Stimulated activated CD8-positive, alpha-beta memory T cell treated with anti-CD3 and anti-CD28 coated beads, Interleukin-4, amount 100 ng/mL, for 4 hours (primary cell): ENCODE measurements at places on chromosomes 6 and 20.

GRCh38 chr6:169371344-169372127, 117.9 kb upstream of the THBS2 start:
- DNase-seq, result no peak

DNA sequence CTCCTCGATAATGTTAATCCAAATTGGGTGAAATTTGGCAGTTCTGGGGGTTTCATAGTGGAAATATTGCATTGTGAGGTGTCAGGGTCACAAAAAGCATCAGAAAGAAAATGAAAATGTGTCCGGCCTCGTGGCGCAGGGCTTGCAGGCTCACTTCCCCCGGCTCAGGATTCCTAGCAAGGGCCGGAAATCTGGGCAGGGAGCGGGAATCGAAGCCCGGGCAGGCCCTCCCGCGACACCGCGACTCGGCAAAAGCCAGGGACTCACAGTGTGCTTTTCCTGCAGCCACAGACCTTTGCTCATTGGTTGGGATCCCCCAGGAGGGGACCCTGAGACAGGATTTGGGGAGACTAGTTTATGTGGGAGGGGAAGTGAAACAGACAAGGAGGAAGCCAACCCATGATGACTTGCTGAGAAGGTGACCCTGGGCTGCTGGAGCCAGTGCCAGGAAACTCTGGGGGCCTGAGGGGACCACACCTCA, 847 bp upstream of the CD93 start:
- no peak for DNase-seq

DNA sequence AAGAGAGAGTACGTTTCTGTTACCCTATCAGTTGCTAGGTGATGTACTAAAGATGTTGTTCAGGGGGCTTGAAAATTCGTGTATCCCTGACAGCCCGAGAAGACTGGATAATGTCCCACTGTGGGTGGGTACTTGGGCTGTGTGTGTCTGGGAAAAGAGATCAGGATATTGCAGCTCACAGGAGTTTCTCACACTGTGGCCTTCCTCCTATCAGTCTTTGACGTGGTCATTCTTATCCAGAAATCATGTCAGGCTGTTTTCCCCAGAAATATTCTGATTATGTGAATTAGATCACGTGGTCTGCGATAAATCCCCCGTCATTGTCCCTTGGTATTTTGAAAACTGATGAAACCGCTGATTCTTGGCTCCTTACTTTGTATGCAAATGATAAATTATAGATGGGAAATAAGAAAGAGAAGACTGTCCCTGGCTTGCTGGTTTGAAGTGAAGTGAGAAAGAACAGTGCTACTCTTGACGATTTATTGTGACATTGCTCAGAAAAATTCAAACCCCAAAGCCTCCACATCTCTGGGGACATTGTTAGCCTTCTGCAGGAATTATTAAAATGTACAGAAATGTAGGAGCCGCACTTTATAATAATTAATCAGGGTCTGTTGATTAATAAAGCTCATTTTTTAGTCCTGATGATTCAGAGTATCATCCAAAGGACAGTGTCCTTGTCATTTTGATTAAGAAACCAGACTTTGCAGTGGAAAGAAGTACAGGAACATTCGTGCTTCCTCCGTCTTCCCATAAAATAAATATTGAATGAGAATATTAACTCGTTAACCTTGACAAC, 167.5 kb upstream of the TSHZ2 start:
- no peak for DNase-seq

DNA sequence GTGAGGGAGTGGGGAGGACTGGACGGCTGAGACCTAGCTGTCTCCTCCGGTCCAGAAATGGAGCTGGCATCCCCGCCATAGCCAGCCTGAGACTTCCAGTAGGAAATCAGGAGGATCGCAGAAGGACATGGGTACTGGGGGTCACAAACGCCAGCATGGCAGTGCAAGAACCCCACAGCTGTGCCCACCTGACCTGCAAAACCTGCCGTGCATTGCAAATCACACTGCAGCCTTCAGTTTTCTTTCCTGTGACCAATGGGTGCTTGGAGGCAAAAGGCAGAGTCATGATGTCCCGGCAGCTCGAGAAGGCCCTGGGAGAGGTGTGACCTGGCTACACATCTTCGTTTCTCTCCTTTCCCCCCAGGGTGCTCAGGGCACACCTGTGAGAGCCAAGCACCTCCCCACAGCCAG, 23.3 kb upstream of the PHACTR3 start:
- DNase-seq, result no peak

GRCh38 chr6:21752054-21752811, 158.7 kb downstream of the SOX4 start:
- DNase-seq, result no peak

- no peak for DNase-seq
Measured at GRCh38 chr20:37273988-37274387, 12.4 kb upstream of the GHRH start.

DNA sequence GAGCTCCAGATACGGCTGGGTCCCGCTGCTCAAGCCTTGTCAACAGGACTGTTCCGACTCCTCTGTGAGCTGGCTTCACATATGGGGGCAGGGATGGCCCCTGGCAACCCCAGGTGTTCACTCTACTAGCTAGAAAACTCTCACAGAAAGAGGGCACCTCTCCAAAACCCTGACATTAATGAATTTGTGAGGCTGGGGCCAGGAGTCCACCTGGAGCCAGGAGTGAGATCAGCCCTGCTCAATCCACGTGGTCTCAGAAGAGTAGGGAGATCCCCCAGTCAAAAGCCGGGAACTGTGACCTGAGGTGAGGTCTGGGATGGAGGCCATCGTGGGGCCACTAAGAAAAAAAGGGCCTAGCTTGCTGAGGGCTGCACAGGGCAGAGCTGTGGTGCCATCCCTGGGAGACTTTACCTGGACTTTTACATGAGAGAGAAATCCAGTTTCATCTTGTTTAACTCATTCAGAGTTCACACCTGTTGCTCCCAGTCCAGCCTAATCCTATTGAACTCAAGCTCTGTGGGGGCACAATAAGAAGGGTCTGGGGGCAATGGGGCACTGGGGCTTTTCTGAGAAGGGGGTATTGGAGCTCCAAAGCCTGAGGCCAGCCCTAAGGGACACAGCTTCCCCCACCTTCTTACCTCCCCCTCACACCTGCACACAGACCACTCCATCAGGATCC, 144.3 kb upstream of the MLN start:
- no peak for DNase-seq

- no peak for DNase-seq
Measured at GRCh38 chr20:58330687-58331086, 21.2 kb downstream of the RAB22A start.

GRCh38 chr6:131825946-131826345, 18.1 kb downstream of the ENPP1 start:
- no peak for DNase-seq

GRCh38 chr6:55016261-55016660, 158.1 kb upstream of the HCRTR2 start:
- DNase-seq, result no peak
